ENCODE measurements at places on chromosomes 12 and 14.

- peak; percentile 62 for DNase-seq
These were observed 45.4 kb upstream of the USP15 start for GRCh38 chr12:62214846-62215245.

DNA sequence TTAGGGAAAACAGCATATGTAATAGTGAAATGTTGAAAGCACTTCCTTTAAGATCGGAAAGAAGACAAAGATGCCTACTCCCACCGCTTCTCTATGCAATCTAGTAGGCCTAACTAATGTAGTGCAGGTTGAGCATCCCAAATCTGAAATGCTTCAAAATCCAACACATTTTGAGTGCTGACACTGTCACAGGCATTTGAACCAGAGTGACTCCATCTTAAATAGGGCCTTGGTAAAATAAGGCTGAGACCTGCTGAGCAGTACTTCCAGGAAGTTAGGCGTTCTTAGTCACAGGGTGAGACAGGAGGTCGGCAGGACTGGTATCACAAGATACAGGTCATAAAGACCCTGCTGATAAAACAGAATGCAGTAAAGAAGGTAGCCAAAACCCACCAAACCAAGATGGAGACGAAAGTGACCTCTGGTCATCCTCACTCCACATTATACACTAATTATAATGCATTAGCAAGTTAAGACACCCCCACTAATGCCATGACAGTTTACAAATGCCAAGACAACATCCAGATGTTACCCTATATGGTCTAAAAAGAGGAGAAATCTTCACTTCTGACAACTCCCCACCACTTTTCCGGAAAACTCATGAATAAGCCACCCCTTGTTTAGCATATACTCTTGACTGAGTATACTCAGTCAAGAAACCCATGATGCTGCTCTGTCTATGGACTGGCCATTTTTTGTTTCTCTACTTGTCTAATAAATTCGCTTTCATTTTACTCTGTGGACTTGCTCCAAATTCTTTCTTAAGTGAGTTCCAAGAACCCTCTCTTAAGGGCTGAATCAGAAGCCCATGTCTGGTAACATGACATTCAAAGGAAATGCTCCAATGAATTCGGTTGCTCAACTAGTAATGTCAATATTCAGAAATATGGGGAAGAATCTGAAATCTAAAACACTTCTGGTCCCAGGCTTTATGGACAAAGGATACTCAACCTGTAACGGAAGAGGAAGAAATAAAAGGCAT is 47.1 kb upstream of the MTERF2 start:
- DNase-seq, result no peak

GRCh38 chr12:126093908-126094307 is 1028.7 kb downstream of the AACS start:
- no peak for DNase-seq

DNA sequence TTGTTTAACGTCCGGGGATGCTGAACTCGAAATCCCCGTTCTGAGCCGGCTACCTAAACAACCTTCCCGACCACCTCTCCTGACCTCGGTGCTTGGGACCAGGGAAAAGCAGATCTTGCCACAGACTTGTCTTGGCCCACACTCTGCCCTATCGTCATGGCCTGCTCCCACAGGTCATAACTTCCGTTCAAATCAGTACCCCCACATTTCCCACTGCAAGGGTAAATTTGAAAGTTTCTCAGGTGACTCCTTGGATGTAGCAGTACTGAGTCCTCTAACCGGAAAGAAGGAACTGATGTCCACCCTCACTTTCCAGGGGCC is 612 bp upstream of the RBM23 start:
- DNase-seq, result no peak

GRCh38 chr12:9851050-9851449 is 18.1 kb downstream of the CLEC2B start:
- DNase-seq, result no peak

All from inflammatory macrophage treated with lipopolysaccharide for 4 hours (primary cell).